ENCODE measurements at places on chromosomes 2 and 18.

- no peak for DNase-seq
Observed at GRCh38 chr2:24768013-24768412, 25.2 kb downstream of the PTRHD1 start.

DNA sequence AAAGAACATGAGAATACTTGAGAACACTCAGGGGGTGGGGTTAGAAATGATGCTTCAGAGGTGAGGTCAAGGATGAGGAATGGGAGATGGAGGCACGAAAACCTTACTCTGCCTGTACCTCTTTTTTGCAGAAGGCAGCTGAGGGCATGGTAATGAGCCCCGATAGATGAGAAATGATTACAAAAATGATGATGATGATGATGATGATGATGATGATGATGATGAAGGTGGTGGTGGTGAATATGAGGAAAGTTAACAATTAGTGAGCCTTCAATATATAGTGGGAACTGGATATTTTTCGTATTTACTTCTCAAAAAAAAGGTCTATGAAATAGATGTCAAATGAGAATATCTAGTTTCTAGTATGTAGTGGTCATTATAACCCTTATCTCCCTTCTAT, 584.3 kb downstream of the EPHA4 start:
- no peak for DNase-seq

DNA sequence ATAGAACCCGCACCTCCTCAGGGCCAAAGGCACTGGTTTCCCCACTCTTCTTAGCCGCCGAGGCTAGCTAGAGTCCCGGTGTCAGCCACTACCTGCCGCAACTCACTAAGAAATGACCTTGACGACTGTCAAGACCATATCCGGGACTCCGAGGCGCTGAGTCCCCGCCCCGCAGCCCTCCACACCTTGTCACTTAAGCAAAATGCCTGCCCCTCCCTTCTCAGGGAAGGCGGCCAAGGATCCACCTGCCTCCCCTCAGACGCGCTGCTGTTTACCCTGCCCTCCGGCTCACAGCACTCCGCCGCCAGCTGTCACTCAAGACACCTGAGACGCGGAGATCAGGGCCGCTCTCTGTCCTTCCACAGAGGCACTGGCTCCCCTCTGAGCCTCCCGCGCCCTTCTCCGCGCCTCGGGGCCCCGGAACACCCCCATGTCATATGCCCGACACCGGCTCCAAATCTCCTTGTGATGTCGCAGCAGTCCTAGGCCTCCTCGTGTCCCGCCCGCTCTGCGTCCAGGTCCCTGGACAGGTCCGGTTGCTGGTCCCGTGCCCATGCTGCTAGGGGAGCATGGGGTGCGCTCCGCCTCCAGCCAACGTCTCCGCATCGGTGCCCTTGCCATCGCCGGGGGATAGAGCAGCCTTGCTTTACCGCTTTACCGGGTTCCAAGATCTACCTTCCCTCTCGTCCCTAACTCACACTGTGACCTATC, 32.5 kb upstream of the REG3G start:
- peak; percentile 81 for DNase-seq

DNA sequence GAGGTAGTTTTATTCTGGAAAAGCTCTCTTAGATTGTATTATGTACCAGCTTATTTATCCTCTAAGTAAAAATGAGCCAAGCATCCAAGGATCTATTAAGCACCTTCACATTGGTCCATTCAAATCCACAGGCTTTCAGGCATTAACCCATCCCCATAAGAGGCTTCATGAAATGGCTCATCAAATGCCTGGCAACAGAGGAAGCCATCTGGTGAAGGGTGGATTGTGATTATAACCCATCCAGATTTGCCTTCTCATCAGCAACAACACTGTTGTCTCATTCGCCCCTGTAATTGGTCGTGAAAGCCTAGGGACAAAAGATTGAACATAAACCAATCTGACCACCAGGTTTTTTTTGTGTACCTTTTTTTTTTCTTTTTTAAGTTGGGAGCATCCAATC, 134.3 kb upstream of the TACR1 start:
- DNase-seq, result no peak

DNA sequence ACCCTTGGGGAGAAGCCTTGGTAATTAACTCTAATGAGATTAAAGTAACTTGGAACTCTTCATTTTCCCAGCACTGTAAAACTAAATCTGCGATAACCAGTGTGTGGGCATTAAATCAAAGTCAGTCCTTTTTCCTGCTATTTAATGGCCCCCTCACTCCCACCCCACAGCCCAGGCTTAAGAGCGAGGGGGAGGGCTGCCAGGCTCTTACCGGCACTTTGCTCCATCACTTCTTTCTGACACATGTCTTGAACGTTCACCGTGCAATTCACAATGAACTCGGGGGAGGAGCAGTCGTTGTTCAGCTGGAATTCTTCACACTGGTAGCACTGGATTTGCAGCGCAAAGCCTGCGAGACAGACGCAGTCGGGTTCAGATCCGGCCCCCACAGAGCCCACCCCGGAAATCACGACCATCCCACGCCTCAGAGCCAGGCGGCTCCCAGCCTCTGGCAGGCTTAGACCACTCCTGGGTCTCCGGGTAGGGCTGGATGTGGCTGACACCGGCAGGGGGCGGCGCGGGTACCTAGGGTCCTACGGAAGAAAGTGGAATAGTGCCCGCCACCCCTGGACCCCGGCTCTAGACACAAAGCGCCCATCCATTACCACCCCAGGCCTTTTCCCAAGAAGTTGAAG, 1.7 kb downstream of the LYPD1 start:
- no peak for DNase-seq

GRCh38 chr2:25867396-25868003, 10.8 kb downstream of the ASXL2 start:
- no peak for DNase-seq

GRCh38 chr2:138391946-138392345, 109.6 kb upstream of the SPOPL start:
- no peak for DNase-seq

DNA sequence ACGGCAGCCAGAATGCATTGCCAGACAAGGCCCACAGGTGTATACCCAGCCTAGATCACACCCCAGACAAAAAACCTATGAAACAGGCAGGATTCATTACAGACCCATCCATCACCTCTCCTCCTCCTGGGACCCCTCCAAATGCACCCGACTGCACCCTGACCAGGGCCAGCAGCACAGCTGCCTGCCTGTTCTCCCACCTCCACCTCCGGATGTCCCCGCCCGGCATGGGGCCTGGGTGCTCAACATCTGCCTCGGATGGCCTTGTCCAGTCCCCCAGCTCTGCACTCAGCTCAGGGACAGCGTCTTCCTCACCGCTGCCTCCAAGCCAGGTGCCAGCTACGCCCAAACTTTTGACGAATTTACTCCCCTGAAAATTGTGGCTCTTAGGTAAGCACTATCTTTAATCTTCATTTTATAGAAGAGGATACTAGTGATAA, 91.1 kb downstream of the TPO start:
- no peak for DNase-seq

Measured in posterior cingulate gyrus (tissue), 11 donors.